ENCODE measurements at places on chromosomes 4 and X.

DNA sequence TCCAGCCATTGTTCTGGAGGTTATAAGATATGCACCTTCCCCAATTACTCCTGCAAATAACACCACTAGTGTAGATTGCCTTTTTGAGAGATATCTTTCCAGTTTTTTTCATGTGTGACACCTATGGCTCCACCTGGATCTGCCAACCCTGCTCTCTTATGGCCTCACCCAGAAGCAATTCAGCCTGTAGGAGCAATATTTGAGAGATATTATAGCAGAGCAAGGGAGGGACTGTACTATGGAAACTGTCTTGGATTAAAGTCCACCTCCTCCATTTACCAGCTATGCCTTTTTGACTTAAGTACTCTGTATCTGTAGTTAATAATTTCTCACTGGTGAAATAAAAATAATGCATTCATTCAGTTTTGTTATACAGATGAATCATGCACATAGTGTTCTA is 803.5 kb downstream of the NLGN4X start:
- DNase-seq: no peak

DNA sequence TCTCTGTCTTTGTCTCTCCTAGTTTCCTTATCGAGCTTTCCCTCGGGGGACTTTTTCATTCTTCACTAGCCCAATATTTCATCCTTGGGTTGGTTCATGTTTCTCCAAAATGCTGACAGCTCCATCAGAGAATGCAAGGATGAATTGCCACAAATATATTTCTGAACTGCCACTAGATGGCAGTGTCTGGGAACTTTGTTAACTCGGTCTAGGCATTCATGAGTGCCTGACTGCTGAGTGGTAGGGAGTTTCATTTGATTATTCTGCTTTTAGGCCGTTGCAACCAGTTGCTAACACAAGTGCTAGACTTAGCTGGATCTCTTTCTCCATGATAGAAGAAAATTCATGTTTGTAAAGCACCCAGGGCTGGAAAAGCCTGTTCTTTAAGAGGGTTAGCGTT is 73.5 kb upstream of the RAP2C start:
- DNase-seq: peak; percentile 43

- DNase-seq: no peak
These were observed 7.9 kb upstream of the PTPN13 start for GRCh38 chr4:86586160-86586572.

GRCh38 chr4:157005831-157006230 is 34.2 kb upstream of the PDGFC start:
- no peak for DNase-seq

DNA sequence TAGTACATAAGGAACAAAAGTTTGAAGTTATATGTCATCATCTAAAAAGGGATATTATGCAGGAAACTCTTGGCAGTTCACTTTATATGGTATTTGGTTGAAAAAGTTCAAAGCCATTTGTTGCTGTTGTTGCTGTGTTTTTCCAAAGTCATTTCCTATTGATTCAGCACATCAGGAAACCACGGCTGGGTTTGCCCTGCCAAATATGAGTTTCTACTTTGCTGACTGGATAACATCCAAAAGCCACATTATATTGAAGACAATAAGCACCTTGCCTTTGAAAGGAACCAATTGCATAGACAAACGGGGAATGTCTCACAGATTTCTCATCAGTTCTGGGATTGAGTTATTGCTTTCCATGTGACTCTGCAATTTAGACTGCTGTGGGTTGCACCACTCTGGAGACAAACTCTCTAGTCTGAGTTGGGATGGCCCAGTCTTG is 206.1 kb downstream of the SLC39A8 start:
- no peak for DNase-seq

All from CD4-positive, alpha-beta T cell treated with Interleukin-6 at 100 ng/mL for 8 hours (primary cell).